Endothelial cell of umbilical vein (primary cell): ENCODE measurements at places on chromosomes 5 and 9. TPM values are rescaled to one million over a fixed set of nuclear protein-coding genes. Genes with fewer than 3 reads are reported as not detected.

The KCTD16 gene
- 0.30 and 0.49 TPM in 2 replicates for total RNA-seq

The NPR3 gene
- total RNA-seq, result 0.37 and 0.53 TPM in 2 replicates

The IARS1 gene
- 130 and 132 TPM in 2 replicates for total RNA-seq

- DNase-seq, result no peak
Measured at GRCh38 chr5:43041110-43041668, 1.1 kb upstream of the ANXA2R start.

DNA sequence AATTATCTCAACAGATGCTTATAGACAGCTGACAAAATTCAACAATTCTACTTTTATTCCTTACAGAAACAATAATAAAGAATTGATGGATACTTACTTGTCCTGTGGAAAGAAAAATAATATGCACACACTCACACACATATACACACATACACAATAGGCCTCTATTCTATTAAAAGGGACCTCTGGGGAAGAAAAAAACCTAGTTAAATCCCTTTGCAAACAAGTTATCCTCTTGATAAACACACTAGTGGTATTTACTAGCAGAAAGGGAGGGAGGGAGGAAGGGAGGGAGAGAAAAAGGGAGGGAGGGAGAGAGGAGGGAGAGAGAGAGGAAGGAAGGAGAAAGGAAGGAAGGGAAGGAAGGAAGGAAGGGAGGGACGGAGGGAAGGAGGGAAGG lies 486.4 kb downstream of the HINT1 start:
- no peak for DNase-seq

- no peak for DNase-seq
Measured at GRCh38 chr5:18252559-18252958, 618.3 kb downstream of the TAF11L14 start.

- DNase-seq, result peak; percentile 7
Measured at GRCh38 chr5:111779922-111780292, 22.9 kb upstream of the NREP start.

- no peak for DNase-seq
Measured at GRCh38 chr9:134939080-134939733, 21.5 kb upstream of the FCN1 start.

- no peak for DNase-seq
Measured at GRCh38 chr5:2165203-2165602, 282.5 kb upstream of the IRX4 start.
